CMK (cell line): ENCODE measurements at places on chromosomes 1 and 21.

- DNase-seq = no peak
Measured at GRCh38 chr1:109627692-109628399, 8.2 kb downstream of the AMPD2 start.

GRCh38 chr1:207344221-207344620, 22.7 kb downstream of the CD55 start:
- no peak for DNase-seq

GRCh38 chr1:193201021-193201420, 14.6 kb upstream of the B3GALT2 start:
- DNase-seq = no peak

DNA sequence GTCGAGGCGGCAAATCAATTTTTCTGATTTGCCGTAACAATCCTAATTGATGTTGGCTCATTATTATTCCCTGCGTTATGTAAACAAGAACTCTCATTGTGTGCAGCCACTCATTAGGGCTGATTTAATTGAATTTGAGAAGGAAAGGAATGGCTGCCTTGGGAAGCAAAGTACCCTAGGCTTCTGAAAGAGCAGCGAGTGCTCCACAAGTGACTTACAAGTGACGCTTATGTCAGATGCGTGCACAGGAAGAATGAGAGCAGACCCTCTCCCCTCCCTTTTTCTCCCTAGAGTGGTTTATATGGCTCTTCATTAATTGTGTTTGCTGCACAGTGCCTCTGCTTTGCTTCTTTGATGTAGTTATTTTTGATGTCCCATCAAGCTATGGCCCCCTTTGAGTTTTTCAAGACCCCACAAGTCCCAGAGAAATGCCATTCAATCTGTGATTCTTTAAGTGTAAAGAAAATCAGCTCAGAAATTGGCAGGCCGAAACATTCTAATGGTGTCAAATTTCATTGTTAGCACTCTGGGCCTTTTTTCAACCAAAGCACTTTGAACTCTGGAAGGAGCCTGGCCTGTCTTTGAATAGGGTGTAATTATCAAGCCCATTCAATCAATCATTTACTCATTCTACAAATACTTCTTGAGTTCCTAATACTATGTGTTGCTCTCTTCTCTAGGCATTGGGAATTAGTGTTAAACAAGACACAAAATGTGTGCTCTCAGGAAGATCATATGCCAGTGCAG, 86.8 kb upstream of the VAV3 start:
- DNase-seq = no peak

DNA sequence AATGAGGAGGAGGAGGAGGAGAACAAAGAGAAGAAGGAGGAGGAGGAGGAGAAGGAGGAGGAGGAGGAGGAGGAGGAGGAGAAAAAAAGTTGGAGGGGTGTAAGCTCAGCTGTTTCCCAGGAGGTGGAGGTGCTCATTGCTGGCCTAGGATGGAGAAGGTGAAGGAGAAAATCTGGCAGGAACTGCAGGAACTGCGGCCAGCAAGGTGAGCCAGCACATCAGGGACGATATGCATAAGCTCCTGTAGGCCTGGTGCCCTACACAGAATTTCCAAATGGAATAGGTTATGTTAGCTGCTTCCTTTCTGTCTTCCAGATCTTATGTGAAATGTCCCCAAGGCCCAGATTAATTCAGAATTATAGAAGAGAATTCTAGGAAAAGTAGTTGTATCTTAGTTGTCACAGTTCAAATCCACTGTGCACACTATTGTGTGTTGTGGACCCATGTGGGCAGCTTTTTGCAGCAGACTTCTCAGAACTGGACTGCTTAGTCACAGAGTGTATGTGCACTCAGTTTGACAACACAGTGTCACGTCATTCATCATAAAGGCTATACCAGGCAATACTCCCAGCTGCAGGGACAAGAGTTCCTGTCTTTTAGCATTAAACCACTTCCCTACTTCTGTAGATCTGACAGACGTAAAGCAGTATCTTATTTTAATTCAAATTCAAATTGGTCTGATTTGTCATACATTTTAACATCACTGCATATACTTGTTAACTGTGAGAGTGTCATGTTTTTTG, 303.7 kb downstream of the HLX start:
- DNase-seq = no peak

- DNase-seq = no peak
Measured at GRCh38 chr1:234969581-234970400, 158.8 kb downstream of the TOMM20 start.

DNA sequence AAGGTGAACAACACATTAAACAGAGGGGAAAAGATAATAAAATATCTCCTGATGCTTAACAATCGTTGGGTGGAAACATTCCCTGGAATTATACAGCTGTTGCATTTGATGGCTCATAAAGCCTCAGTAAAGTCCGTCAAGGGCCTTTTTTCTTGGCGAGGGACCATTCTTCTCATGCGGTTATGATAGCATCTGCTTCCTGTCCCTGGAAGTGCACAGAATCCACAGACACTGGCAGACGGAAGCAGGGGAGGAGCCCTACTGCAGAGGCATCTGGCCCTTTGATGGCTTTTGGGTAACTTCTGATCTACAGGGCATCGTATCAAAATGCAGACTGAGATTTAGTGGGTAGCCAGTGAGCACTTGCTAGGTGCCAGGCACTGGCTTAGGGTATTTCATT, 286.9 kb downstream of the KIF26B start:
- DNase-seq = no peak

GRCh38 chr1:3786468-3787348, 9.6 kb downstream of the LRRC47 start:
- no peak for DNase-seq

GRCh38 chr1:61930116-61930645, 187.9 kb downstream of the PATJ start:
- no peak for DNase-seq

GRCh38 chr1:233998891-233999290, 94.4 kb downstream of the SLC35F3 start:
- no peak for DNase-seq

- no peak for DNase-seq
Measured at GRCh38 chr1:235933017-235933765, 66.5 kb upstream of the LYST start.
